Non-pigmented ciliary epithelial cell (primary cell): ENCODE measurements at places on chromosomes 5 and 9.

- DNase-seq = no peak
Observed at GRCh38 chr5:148988328-148988727, 74.5 kb downstream of the SH3TC2 start.

- peak; percentile 46 for DNase-seq
Observed at GRCh38 chr5:19886123-19886917, 101.7 kb downstream of the CDH18 start.

DNA sequence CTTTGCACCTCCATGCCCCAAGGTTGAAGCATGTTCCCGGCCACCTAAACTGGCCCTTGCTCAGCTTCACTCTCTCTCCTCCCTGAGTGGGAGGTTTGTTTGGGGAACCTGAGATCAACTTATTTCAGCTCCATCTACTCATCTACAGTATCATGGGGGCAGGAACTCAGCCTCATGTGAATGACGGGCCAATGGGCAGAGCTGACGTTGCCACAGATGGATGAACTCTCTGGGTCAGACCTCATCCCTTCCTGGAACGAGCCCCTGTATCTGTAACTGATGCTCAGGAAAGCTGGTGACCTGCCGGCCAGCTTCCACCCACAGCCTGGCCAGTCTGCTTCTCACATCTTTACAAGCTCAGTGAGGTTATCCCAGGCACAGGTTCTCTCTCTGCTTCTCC, 369.6 kb downstream of the IRX2 start:
- DNase-seq = no peak

- DNase-seq = no peak
Observed at GRCh38 chr5:172156541-172156994, 31.5 kb downstream of the STK10 start.

DNA sequence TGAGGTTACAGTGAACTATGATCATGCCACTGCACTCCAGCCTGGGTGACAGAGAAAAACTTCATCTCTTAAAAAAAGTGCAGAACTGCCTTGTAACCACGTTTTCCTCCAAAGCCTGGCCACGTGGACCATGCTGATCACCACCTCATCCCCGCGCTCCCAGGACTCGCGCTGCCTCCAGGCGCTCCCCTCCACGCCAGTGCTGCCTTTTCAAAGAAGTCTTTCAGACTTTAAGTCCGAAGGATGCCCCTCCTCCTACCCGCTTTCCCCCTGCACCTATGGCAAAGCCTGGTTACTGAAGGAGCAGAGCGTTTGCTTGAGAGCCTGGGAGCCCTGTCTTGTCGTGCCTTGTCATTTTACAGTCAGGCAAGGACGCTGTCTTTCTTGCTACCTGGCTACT, 43.8 kb downstream of the HABP4 start:
- DNase-seq = no peak

GRCh38 chr5:74622122-74622521, 18.4 kb downstream of the ENC1 start:
- DNase-seq = no peak

DNA sequence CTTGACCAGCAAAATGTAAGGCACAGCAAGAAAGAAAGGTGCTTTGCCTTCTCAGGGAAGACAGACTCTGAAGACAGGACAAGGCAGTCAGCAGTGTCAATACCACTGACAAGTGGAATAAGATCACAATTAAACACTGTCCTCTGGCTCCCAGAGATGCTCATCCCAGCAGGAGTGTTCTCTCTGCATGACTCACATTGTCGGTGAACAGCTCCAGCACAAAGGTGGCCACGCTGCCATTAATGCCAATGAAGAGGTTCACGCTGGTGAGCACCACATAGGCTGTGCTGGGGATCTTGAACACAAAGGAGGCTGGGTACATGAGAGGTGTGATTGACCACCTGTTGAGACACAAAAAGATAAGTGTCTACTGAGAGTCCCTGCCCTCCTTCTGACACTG, 31.9 kb downstream of the NIPSNAP3B start:
- no peak for DNase-seq

DNA sequence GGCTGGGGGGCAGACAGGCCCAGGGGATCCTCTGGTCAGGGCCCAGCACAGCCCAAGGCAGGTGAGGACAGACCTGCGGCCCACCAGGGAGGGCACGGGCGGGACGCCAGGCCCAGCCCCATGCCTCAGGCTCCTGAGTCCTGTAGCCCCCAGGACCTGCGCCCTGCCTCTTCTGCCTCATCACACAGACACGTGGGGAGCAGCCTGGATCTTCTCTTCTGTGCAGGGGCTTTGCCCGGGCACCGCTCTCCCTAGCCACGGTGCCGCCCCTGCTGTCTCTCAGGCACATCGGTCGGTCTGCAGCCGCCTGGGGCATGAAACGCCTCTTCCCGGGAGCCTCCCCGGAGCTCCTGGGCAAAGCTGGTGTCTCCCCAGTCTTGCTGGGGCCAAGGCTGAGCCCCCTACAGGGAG, 40.2 kb upstream of the EGFL7 start:
- no peak for DNase-seq

DNA sequence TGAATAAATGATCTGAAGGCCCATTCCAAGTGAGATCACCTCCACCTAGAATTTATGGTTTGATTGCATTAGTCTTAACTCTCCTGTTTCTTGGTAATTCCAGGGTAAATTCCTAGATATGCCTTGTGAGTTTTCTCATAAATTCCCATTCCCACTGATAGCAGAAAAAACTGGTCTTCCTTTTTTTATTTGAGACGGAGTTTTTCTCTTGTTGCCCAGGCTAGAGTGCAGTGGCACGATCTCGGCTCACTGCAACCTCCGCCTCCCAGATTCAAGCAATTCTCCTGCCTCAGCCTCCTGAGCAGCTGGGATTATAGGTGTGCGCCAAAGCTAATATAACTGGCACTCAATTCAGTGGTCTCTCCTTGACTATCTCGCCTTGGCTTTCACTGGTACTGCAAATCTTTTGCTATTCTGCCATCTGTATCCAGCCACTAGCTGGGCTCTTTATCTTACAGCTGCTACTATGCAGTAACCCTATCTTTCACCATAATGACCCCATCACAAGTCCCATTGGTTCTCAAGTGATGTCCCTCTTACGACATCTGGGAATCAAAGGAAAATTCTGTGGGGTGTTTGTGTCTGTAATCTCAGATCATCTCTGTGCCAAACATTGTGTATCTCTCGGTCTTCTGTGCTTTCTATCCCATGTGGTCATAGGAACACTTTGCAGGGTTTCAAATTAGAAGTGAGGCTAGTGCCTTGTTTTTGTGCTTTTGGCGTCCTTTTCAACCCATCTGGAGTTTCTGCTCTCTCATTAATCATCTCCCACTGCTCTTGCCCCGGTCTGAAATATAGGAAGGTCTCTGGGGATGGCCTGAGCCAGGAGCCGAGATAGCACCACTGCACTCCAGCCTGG, 14.4 kb downstream of the HNRNPK start:
- DNase-seq = no peak

GRCh38 chr5:175588709-175589429, 69.0 kb upstream of the HRH2 start:
- DNase-seq = no peak

- DNase-seq = no peak
Observed at GRCh38 chr5:147697380-147697779, 85.1 kb downstream of the JAKMIP2 start.

GRCh38 chr5:109455598-109456096, 45.9 kb upstream of the PJA2 start:
- DNase-seq = peak; percentile 99

- DNase-seq = no peak
Observed at GRCh38 chr5:56532466-56532865, 282.9 kb upstream of the MAP3K1 start.

- DNase-seq = no peak
Observed at GRCh38 chr9:77019236-77019925, at the start of gene FOXB2. FOXB2 (plus strand) TSS chr9:77019655; CDS start chr9:77019655, 0 bp downstream.

GRCh38 chr9:114496011-114496410, 9.3 kb downstream of the WHRN start:
- no peak for DNase-seq

- no peak for DNase-seq
Observed at GRCh38 chr5:627840-628239, 15.7 kb downstream of the CEP72 start.

GRCh38 chr9:94639999-94640376, 670 bp upstream of the FBP1 start:
- no peak for DNase-seq

DNA sequence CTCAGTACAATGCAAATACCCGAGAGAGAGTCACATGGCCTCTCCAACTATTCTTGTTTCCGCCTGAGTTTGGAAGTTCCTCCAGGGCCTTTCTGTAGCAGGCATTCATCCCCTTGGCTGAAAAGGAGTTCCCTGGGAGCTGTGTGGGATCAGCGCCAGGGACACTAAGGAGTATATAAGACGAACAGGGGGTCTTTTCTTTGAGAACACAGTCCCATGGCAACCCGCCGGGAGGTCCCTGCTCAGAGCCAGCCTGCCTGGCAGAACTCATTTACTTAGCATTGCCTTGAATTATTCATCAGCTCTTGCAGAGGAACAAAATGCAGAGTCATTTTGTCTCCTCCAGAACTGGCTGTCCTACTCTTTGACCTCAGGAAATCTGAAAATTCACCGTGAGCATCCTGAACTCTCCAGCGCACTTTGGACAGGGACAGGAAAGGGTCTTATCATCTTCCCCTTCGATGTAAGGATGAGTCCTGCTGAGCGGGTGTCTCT, 120.4 kb upstream of the OSMR start:
- DNase-seq = no peak

DNA sequence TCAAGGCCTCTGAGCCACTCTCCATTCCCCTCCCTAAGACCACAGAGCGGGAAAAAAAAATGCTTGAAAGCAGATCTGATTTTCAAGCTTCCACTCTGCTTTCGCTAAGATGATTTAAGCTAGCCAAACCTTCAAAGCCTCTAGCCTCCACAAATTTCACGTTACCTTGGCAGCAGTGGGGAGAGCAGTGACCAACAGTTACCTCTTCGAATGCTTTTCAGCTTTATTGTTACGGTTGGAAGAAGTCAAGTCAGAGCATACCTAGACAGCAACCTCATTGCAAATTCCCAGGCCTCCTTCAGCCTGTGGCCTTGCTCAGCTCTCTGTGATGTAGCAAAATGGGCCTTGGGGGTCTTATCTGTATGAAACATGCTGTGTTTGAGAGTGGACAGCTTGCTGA, 89.6 kb downstream of the FRMD3 start:
- DNase-seq = no peak

DNA sequence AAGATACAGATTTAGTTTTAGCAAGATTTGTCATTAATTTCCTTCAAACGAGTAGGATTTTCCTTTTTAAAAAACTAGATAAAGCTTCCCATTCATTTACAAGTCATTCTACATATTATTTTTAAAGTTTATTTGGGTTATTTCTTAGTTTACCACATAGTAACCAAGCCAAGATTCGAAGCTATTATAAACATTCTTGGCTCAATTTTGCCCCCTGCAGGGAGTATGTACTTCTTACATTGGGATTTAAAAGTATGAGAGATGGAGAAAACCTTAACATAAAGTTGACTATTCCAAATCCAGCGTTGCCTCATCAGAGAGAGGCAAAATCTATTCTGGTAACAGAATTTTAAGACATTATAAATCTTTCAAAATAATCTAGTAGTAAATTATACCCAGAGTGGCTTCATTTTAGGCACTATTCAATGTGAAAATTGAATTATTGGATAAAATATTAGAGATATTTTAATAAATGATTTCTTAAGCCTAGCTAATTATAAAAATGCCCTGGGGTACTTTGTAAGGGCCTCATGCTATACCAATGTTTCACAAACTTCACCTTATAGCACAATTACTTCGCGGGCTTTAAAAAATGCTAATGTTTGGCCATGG, 39.1 kb downstream of the FBN2 start:
- DNase-seq = peak; percentile 31

DNA sequence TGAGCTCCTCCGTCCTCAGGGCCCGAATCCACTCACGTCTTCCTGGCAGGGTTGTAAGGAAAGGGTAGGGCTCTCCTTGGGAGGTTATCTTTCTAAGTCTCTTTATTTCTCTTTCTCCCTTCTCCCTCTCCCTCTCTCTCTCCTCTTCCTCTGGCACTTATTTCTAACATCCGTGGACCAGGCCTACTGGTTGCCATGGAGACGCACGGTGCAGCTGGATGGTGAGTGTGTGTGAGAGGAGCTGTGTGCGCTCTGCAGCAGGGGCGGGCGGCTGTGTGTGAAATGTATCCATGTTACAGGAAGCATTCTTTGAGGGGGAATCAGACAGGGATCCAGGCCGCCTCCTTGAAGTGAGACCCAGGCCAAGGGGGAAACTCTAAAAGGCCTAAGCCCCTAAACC, 32.2 kb downstream of the PCDH1 start:
- no peak for DNase-seq

- DNase-seq = no peak
Observed at GRCh38 chr9:121584421-121584820, 67.0 kb upstream of the DAB2IP start.

DNA sequence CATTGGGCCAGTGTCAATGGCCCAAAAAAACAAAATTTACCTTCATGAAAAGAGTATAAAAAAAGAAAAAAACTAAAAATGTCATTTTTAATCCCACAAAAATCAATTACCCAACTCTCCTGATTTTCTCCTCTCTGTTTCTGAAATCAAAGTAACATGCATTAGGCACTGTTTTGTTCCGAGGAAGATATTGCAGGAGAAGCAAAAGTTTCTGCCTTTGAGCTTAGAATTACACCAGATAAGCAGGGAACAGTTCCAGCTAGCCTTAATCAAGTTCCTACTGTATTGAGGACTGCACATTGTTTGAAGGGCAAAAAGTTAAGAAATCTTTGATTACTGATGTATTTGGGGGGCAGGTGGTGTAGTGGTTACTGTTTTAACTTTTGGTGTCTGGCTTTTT, 1.1 kb upstream of the PRKAA1 start:
- DNase-seq = no peak

DNA sequence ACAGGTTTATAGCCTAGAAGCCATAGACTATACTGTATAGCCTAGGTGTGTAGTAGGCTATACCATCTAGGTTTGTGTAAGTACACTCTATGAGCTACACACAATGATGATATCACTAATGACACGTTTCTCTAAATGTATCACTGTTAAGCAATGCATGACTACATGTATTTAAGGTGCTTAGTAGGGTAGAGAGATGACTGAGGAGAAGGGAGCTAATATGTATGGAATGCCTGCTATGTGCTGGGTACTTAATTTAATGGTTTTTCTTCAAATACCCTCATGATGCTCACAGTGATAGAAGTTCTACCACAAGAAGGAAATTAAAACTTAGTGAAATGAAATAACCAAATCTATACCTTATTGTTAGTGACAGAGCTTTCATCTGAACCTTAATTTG, 1785.5 kb downstream of the EFNA5 start:
- peak; percentile 23 for DNase-seq

GRCh38 chr5:136000147-136000546, 28.6 kb upstream of the TGFBI start:
- DNase-seq = no peak

DNA sequence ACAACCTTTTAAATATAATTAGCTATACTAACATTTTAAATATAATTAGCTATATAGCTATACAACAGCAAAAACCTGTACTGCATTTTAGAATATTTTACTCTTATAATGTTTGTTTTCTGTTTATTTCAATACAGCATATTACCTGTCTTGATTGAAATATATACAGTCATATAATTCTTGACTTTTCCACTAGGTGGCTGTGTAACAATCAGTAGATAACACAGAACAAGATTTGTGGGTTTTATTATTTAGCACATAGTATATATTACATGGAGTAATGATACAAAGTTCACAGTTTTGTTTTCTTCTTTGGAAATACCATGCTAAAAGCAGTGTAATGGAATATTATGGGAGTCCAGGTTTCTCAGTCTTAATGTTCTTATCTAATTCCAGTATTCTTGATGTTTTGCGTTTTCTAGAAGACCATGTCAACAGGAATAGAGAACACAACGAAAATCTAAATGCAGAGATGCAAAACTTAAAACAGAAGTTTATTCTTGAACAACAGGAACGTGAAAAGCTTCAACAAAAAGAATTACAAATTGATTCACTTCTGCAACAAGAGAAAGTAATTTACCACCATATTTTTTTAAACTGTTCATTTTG, 13.3 kb downstream of the HMMR start:
- DNase-seq = no peak
